ENCODE measurements at places on chromosomes 3 and 15.

GRCh38 chr3:15081960-15082664, 16.8 kb downstream of the RBSN start:
- no peak for DNase-seq

GRCh38 chr3:123883111-123883510, 1.0 kb downstream of the MYLK start:
- no peak for DNase-seq

DNA sequence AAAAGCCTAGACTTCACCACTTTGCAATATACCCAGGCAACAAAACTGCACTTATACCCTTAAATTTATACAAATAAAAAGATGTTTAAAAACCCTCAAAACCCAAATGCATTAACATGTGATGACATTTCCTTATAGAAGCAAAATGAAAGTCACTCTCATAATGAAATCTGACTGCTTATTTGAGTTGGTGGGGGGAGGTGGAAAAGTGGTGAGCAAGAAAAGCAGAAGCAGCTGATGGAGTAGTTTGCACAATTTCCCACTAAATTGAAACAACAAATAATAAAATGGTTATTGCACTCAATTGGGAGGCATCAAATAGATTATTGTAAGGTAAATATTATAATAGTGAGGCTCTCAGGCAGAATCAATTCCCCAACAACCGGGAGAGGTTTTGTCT, 54.0 kb upstream of the GADL1 start:
- no peak for DNase-seq

DNA sequence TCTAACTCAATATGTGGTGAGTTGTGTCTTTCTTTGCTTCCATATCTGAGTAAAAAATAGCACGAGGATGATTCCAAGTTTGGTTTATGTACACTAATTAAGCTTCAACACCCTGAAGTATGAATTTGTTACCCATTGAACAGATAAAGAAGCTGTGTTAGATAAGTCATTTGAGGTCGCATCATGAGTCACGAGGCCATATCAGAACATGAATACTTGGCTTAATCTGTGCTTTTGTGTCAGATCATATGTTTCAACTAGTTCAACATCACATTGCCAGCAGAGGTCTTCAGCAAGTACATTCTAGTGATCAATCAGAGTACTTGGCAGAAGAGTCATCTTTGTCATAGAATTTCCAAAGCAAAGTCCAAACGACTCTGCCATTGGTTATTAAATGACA, 26.3 kb upstream of the MITF start:
- DNase-seq: no peak

- no peak for DNase-seq
Observed at GRCh38 chr15:70627734-70628548, 135.4 kb downstream of the UACA start.

GRCh38 chr3:111803123-111803593, 55.9 kb upstream of the PHLDB2 start:
- DNase-seq: peak; percentile 72

DNA sequence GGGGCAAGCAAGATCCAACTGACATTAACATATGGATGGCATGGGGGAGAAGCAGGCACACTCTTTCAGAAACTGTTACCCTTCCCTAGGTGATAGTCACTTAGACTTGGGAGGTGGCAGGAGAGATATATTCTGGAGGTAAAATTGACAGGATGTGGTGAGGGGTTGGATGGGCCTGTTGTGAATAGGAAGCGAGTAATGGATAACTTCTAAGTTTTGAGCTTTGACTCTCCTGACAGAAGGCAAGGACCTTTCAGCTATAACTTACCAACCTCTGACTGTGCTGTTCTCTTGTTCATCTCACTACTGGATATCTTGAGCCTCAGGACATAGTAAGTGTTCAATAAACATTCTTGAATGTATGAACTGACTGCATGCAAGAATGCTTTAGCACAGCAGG, 1.9 kb upstream of the PDIA5 start:
- DNase-seq: no peak

- no peak for DNase-seq
Observed at GRCh38 chr3:152943645-152944044, 108.7 kb downstream of the P2RY1 start.

DNA sequence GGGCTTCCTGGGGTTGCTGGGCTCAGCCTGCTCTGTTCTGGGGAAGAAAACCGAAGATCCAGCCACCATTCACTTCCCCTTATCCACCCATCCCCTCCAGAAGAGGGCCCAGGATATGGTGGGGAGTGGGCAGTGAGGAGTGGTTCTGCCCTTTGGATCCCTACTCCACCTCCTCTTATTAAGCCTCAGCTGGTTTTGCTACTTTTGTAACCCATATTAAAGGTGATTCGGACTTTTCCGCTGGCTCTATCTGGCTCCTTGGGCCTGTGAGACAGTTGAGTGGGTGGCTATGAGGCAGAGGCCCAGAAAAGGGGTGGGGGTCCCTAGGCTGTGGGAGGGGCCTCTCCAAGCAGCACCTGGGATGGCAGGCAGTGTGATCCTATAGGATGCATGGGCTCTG, 33.8 kb downstream of the NBEAL2 start:
- DNase-seq: no peak

- no peak for DNase-seq
Observed at GRCh38 chr15:98347866-98348265, 300.5 kb upstream of the IGF1R start.
